ENCODE measurements at places on chromosomes 13 and 19.
A peak's percentile ranks its signal among the peaks of the same experiment; 100 is the strongest.

DNA sequence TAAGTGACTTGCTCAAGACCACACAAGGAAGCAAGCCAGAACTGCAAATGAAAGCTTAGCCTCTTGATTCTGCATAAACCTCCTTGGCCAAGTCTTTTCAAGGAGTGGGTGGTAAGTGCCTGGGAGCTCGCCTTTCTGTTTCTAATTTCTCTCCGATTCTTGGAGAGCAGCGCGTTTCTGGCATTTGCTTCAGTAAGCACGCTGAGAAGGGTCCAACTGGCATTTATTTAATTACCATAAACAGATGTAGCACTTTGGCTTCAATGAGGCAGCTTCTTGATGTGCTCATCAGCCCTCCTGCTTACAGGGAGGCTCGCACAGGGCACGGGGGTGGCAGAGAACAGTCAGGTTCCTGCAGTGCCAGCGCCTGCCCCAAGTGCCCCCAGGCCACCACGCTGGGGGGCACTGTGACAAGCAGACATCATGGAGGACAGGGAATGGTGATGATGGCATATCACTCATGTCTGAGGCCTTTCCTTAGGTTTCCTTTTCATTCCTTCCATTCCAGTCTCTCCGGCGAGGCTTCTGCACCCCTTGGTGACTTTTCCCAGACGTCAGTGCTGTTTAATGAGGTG lies 13.3 kb downstream of the SIAH3 start:
- no peak for DNase-seq

DNA sequence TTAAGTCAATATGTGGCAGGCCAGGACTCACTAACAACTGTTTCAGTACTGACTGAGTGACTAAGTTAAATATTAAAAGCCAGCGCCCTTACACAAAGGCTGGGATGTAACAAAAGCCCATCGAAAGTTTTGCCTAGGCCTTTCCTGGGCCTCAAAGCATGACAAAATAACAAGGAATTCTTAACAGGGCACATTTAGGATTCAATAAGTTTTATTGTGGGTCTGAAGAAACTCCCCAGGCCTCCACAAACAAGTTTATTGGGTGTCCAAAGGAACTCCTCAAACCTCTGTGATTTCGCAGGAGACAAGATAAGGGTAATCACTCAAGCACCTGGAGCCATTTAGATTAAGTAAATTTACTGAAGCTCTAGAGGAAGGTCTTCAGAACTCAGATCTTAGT lies 130.7 kb upstream of the SGCG start:
- no peak for DNase-seq

- no peak for DNase-seq
Observed at GRCh38 chr13:113576597-113576996, 8.0 kb upstream of the TFDP1 start.

DNA sequence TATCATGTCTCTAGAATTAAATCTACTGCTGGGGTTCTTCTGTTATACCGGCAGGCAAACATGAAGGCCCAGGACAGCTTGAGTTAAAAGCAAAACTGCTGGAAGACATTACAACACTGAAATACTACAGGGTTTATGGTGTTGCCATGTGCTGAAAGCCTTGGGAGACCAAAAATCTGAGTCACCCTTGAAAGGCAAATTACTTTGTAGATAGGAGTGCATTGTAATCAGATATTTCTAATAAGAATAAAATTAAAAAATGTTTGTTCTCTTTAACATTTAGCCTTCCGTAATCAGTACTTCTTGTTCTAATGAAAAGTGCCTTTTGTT lies 181.3 kb downstream of the PCDH9 start:
- no peak for DNase-seq

DNA sequence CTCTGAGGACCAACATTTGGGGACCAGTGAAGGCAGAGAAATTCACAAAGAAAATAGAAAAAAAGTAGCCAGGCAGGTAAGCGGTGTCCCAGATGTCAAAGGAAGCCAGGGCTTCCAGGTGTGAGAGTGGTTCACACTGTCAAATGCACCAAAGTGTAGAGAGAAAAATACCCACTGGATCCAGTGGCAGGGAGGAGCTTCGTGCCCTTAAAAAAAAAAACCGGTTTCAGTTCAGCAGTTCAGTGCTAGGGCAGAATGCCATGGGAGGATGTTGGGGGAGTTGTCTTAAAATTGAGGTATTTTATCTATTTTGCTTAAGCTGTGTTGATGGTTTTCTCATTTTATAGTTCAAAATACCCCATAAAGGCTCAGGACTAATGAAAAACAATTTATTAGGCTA lies 47.8 kb upstream of the C1QTNF9 start:
- no peak for DNase-seq

DNA sequence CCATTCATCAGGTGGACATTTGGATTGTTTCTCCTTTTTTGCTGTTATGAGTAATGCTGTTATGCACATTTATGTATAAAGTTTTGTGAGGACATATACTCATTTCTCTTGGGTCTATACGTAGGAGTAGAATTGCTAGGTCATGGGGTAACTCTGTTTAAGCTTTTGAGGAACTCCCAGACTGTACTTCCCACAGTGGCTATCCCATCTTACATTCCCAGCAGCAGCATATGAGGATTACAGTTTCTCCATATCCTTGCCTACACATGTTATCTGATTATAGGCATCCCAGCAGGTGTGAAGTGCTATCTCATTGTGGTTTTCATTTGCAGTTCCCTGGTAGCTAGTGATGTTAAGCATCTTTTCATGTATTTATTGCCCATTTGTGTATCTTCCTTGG lies 5.9 kb downstream of the ZSCAN22 start:
- no peak for DNase-seq

- no peak for DNase-seq
Observed at GRCh38 chr19:35793381-35794165, 18.2 kb downstream of the ARHGAP33 start.

DNA sequence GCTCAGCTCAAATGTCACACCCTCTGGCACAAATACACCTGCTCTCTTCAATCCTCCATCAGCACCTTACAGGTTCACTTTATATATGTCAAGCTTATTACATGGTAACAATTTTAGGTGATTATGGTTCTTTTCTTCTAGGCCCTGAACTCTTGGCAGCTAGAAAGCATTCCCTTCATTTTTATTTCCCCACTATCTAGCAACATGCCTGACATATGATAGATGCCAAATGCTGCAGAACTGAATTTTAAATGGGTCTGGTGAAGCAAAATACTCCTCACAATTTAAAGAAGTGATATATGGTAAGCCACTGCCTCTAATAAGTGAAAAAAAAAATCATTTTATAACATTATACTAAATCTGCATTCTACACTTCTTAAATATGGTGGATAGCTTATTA lies 95.2 kb downstream of the USP12 start:
- DNase-seq = no peak

GRCh38 chr13:21657538-21657937 lies 13.3 kb upstream of the FGF9 start:
- DNase-seq = no peak

GRCh38 chr19:57031106-57031505 lies 88.7 kb upstream of the USP29 start:
- no peak for DNase-seq

GRCh38 chr19:19057720-19058119 lies 6.1 kb upstream of the SLC25A42 start:
- no peak for DNase-seq

DNA sequence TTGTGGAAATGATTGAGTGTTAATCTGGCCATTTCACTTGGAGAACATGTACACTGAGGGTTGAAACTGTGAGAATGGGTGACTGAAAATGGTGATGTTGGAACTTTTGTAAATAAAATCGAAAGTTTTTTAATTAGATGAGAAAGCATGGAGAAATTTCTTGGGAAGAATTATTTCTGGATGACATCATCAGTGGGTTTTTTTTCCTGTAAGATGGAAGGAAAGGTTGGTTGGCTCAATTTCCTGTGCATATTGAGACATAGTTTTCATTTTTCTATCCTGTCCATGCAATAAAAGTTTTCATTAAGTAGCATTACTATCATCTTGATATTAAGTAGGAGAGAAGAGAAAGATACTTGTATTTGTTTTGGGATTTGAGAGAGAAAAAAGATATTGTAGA lies 120.6 kb upstream of the HTR2A start:
- no peak for DNase-seq

DNA sequence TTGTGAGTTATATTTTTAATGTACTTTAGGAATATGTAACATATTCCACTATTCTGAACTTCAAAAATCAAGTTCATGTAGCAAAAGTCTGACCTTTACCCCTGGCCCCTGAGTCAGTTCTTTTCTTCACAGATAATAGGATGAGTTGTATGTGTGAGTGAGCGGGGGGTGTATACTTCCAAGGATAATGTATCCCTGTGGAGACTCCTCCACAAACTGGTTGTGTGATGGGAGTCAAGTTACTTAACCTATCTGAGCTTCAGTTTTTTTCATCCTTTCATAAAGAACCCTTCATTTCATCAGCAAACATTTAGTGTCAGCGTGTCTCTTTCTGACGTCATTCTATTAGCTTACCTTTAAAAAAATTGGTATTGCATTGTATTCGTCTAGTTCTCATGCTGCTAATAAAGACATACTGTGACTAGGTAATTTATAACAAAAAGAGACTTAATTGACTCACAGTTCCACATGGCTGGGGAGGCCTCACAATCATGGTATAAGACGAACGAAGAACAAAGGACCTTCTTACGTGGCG lies 288.1 kb upstream of the GPC6 start:
- DNase-seq = no peak

DNA sequence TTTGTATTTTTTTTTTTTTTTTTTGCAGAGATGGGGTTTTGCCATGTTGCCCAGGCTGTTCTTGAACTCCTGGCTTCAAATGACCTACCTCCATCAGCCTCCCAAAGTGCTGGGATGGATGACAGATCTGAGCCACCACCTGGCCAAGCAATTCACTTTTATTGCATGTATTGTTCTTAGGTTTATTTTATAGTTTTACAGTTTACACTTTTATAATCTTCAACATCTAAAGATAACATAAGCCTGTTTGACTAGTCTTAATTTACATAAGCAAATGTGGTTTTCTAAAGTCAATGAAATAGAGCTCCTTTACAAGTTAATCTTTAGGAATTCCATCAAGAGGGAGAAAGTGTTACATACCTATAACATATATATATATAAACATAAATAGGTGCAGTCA lies 9.5 kb upstream of the MPV17L2 start:
- no peak for DNase-seq

GRCh38 chr19:34298891-34299520 lies 44.7 kb downstream of the GARRE1 start:
- DNase-seq = no peak

GRCh38 chr13:47853236-47853635 lies 147.8 kb downstream of the SUCLA2 start:
- DNase-seq = no peak

DNA sequence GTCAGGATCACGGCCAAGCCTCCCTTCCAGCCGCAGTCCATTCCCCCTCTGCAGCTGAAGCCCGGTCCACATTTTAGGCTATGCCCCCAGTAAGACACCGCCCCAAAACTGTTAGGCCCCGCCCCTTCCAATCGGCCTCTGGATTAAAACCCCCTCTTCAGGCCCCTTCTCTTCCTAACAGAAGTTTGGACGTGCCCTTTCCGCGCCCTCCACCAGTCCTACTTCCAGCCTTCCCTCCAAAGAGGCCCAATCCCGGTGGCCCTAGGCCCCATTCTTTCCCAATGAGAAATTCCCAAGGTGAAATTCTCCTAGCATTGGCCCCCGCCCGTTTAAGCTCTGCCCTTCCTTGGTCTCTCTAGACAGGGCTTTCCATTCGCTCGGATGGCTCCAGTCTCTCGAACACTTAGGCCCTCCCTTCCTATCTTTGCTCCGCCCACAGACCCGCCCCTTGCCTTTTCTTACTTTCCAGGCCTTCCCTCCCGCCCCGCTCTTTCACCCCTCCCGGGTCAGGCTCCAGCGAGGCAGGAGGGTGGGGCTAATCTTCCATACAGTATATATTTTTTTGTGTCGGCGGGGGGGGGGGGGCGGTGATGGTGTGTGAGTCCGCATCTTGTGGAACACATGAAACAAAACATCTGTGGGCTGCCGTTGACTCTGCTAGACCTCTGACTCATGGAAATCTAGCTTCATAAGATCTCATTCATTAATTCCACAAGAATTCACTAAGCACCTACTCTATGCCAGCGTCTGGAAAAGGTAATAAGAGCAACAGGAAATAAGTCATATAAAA lies 13.6 kb downstream of the LTBP4 start:
- DNase-seq = peak; percentile 92

GRCh38 chr13:41650706-41651105 lies 193.4 kb downstream of the RGCC start:
- DNase-seq = no peak

DNA sequence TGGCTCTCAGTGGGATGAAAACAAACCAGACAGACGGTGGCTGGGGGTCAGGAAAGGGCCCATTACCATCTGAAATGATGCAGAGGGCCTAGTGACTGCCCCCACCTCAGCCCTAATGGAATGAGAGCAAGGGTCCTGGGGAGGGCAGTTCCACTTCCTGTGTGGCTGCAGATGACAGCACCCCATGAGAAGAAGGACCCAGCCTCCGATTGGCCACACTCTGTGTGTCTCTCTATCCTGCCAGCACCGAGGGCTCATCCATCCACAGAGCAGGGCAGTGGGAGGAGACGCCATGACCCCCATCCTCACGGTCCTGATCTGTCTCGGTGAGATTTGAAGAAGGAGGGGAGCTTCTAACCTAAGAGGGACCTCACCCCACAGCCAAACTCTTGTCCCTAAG lies 498 bp downstream of the LILRB1 start:
- DNase-seq = no peak

DNA sequence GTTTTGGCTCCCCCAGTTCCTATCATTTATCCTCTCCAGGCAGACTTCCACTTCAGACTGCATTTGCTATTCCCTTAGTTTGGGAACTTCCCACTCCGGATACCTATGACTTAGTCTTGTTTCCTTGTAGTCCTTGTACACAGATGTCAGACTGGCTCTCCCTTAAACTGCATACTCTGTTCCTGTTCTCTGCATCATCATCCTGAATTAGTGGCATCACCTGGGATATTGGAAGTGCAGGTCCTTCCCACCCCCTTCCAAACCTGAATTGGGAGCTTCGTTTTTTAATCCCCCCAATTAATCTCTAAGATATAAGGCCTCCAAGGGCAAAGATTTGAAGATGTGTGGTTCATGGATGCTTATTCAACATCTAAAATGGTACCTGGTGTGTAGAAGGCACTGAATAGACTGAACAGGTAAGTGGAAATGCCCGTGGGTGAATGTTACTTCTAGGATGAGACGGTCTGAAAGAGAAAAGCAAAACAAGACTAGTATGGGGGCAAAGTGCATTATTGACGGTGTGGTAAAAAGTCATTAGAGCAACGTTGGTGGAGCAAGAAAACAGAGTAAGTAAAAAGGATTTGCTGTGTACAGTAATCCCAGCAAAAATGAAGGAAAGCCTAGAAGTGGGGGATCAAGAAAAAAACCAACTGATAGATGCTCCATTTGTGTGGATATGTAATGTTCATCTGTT lies 9.6 kb downstream of the MIR17HG start:
- no peak for DNase-seq

DNA sequence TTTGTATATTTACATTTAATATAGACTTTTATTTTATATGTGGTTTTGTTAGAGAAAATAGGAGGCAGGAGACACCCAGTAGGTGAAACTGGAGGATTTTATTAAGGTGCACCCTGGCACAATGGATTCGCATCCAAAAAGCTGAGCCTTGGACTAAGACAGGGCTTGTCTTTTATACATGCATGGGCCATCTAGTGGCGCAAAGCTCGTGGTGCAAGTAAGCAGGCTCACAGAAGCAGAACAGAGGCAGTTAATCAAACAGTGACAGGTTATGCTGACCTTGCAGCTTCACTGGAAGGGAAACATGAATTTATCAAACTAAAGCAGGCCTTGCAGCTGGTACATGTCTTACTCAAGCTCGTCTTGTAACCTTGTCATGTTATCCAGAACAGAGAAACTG lies 58.8 kb upstream of the ZNF681 start:
- DNase-seq = no peak
